ENCODE measurements at places on chromosomes 7 and 10. TPM values are rescaled to one million over a fixed set of nuclear protein-coding genes. Genes with fewer than 3 reads are reported as not detected.

NKX1-2 gene
- total RNA-seq: 34.9 TPM

PRF1 gene
- not detected for total RNA-seq

DNA sequence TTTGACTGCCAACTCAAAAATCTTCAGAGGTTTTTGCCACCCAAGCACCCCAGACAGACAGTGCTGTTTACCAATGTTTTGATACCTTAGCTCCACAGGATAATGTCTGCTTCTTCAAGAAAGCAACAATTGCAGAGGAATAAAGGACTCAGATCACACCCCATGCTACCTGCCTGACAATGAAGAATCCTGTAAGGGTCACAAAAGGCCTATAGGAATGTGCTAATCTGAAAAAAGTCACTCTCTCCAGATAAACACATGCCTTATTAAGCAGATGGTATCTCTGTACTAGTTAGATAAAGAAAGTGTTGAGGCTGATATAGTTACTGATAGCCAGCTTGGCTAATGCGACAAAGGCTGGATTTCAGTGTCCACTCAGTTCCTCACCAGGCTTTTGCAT, 1076.7 kb upstream of the SORCS1 start:
- DNase-seq: no peak

- peak; percentile 78 for DNase-seq
Measured at GRCh38 chr7:27143023-27143949, at the start of gene HOXA5. TSS of gene HOXA5 (minus strand) at chr7:27143681. CDS start at chr7:27143607, 74 bp downstream.

Data from H1 (cell line).